Cerebellar nuclear complex (tissue), 1 donor: ENCODE measurements at places on chromosomes 2 and 18.

GRCh38 chr18:22528291-22528690, 110.6 kb upstream of the CTAGE1 start:
- DNase-seq, result no peak

DNA sequence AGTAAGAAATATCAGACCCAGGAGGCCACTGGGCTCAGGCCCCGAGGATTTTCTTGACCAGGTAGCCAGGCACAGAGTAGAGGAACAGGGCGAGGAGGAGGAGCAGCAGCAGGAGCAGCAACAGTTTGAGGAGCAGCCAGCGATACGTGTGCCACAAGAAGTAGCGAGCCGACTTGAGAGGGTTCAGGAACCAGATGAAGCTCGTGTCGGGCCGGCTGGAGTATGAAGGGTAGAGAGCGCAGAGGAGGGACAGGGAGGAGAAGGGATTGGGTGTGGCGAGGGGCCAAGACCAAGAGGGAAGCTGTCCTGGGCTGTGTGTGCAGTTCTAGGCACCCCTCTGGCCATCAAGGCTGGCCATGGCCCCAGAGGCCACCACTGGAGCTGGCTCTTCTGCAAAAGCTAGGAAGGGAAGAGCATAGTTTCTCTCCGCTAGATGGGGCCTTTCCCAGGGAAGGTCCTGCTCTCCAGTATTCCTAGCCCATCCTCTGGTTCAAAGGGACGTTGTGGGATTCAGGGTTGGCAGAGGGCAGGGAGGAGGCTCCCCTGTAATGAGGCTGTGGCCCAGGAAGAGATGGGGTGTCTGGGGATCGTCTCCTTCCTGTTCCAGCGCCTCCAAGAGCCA, 17.8 kb downstream of the OTOF start:
- no peak for DNase-seq

DNA sequence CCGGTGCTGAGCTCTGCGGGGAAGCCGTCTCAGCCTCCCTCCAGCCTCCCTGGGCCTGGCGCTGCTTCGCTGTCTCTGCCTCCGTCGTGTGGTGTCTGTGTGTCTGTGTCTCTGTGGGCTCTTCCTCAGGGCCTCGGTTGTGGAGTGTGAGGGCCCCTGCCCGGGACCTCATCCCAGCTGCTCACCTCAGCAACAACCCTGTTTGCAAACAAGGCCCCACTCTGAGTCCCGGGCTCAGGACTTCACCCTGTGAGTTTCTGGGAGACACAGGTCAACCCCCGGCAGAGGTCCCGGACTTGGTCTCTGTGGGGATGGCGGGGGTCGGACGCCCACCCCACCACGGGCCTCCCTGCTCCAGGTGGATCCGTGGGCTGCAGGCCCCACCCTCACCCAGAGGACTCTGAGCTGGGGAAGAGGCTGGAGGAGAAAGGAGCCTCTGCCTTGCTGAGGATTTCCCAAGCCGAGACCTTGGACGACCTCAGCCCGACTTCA, 127.4 kb upstream of the CTDP1 start:
- no peak for DNase-seq

GRCh38 chr2:157087373-157088002, 170.0 kb upstream of the GALNT5 start:
- no peak for DNase-seq

- no peak for DNase-seq
These were observed 1867.4 kb downstream of the SUCLG1 start for GRCh38 chr2:82591718-82592117.

DNA sequence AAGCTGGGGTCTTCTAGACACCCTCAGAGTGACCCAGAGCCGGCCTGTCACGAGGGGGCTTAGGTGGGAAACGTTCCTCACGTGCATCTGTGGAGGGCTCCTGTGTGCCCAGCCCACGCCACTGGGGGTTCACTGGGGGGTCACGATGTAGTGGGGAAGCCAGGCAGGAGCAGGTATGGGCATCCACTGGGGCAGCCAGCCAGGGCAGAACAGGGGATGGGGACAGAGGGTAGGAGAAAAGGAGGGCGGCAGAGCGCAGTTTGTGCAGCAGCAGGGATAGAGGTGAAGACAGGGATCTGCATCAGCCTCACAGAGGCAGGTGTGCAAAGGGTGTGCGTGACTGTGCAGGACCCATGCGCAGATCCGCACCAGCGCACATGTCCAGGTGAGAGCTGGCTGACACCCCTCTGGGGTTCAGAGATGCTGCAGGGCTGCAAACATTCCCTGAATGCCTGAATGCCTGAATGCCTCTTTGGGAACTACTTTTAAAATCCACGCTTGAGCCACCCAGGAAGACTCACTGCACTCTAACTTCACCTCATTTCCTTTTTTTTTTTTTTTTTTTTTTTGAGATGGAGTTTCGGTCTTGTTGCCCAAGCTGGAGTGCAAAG, 10.0 kb downstream of the PNKD start:
- DNase-seq, result no peak

- DNase-seq, result no peak
These were observed 75.4 kb downstream of the SFXN5 start for GRCh38 chr2:72996117-72996502.

DNA sequence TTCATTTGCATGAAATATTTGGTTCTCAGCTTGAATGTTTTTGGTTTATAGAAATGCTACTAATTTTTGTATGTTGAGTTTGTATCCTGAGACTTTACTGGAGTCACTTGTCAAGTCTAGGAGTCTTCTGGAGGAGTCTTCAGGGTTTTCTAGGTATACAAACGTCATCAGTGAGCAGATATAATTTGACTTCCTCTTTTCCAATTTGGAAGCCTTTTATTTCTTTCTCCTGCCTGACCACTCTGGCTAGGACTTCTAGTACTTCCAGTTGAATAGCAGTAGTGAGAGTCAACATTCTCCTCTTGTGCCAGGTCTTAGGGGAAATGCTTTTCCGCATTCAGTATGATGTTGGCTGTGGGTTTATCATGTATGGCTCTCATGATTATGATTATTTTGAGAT, 55.4 kb upstream of the THUMPD2 start:
- no peak for DNase-seq

GRCh38 chr18:78113940-78114251, 864.2 kb downstream of the GALR1 start:
- no peak for DNase-seq

- no peak for DNase-seq
These were observed 4.2 kb downstream of the STAMBP start for GRCh38 chr2:73832930-73833329.

- no peak for DNase-seq
These were observed 640.2 kb downstream of the RNF144A start for GRCh38 chr2:7557376-7557775.

DNA sequence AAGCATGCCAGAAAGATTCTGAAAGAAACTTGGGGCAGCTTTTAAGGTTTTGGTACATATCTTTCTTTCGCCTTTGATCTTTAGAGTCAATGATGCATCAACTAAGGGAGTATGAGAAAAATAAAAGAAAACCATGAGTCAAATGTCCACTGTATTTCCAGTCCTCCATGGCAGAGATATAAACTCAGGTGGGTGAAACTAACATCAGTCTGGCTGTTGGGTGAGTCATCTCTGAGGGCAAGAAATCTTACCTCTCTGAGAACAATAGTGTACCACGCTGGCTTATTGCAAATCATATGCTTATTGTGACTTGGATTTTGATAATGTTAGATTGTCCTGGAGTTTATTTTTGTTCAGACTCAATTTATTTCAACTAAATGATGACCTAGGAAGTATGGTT, 521.0 kb downstream of the PLCL1 start:
- no peak for DNase-seq

DNA sequence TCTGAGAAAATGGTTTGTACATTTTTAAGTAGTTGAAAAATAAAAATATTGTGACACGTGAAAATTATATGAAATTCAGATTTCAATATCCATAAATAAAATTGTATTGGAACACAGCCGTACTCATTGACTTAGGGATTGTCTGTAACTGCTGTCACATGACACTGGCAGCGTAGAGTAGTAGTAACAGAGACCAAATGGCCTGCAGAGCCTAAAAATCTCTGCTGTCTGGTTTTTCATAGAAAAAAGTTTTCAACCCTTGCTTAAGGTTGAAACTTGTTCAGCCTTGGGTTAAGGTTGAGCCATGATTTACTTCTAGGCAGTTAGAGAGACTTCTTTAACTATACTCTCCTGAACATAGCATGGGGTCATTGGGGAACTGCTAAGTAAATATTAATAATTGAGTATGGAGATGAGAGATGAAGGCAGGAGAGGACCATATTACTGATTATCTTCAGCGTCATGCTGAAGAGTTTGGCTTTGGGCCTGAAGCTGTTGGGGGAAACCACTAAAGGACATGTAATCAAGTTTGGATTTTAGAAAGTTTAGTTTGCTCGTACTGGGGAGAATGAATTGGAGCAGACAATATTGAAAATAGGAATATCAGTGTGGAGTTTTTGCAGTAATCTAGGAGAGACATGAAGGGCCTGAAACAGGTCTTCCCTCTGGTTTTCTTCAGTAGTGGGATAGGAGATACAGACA, 16.2 kb downstream of the EML4 start:
- DNase-seq, result no peak

GRCh38 chr2:8219631-8220355, 462.1 kb upstream of the ID2 start:
- peak; percentile 65 for DNase-seq

DNA sequence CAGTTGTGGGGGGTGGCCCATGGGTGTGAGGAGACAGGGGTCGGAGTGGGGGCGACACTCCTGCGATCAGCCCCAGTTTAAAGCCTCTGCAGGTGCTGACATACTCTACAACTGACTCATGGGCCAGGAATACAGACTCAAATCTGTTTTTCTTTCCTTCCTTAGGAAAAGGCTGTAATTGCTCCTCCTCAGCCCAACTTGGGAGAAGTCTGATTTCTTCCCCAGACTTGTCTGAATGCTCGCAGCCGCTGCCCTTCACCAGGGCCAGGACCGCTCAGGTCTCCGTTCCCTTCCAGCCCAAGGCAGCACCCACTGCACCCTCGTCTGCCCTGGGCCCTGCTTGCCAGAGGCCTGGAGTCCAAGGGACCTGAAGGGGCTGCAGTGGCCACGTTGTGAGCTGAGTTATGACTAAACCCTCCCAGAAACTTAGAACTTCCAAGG, 41.3 kb downstream of the RHOB start:
- DNase-seq, result no peak

DNA sequence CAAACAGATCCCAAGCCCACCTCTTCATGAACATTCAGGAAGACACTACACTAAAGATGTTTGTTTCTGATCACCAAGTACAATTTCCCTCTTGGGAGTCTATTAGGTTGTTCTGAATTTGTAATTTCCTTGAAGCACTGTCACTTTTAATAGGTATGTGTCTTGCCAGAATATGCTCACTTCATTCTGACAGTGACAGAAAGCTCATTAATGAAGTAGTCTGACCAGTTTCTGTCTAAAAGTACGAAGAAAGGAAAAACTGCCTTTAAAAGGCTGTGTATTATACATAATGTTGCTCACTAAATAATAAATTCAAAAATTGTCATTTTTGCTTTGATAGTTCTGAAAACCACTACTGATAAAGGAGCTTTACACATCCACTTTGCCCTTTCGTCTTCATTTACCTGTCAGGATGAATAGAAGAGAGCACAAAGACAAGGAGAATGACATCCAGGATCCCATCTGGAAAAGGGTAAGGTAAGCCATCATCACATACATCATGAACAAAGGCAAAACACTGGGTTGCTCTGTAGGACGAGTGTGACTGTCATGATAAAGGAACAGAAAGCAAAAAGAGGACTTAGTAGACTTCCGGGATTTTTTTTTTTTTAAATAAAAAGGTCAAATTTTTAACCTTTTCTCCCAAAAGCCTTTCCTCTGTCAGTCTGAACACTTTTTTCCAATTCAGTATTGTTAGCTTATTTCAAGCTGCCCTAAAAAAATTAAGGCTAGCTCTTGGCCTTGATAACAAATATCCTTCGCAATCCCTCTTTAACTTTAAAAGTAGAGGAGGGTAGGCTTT, 103.4 kb downstream of the METTL8 start:
- no peak for DNase-seq

DNA sequence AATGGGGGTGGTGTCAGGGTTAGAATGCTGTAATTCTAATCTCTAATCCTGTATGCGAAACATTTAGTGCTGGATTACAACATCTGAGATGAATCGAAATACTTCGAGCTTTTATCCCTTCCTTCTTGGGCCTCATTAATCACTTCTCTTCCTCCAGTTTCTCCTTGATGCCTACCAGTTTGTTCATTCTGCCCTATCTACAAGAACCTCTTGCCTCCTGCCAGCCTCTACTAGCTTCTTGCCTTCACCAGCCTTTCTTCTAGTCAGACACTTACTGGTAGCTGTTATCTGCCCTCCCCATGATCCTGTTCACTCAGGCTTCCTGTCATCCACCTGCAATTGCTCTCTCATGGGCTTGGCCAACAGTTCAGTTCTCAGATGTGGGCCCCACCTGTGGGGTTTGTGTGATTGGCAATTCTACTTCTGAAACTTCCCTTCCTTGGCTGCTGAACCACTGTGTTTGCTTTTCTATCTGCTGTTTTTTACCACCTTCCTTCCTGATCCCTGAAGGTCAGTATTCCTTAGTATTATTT, 15.4 kb upstream of the FARP2 start:
- DNase-seq, result no peak

DNA sequence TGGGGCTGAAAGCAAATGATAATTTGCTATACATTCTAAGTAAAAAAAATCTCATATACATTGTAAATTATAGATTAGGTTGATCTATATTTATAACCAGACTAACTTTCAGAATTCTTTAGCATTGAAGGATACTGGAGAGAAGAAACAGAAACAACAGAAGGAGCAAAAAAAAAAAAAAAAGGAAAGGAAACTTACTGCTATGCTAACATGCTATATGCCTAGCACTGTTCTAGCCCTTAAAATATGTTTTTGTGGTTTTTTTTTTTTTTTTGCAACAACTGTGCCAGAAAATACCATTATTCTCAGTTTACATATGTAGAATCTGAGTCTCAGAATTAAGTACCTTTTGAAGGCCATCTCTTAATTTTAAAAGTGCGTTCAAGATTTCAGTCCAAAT, 204.9 kb upstream of the MC4R start:
- no peak for DNase-seq

DNA sequence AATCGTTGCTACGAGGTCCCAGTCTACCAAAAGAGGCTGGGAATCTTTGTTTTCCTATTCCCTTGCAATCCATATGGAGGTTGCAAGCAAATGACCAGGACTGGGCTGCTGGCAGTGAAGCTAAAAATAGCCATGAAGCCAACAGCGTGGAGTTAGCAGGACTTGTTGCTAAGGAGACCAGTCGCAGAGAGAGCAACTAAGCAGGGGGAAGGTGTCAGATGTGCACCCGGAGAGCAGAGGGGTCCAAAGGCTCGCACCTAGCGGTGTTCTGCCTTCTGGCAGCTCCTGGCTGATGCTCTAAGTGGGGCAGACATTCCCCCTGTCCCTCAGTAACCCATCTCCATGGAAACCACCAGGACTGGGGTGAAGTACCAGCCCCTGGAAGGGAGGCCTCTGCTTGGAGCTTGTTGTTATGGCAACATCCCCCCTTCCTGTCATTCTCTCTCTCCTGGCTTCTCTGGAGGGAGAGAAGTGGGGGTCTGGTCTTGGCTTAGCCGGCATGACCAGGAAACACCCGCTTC, 84.6 kb downstream of the DNMT3A start:
- peak; percentile 37 for DNase-seq

GRCh38 chr2:160474891-160475787, 18.5 kb downstream of the RBMS1 start:
- no peak for DNase-seq

- DNase-seq, result no peak
These were observed 1.7 kb upstream of the PROC start for GRCh38 chr2:127416506-127417001.

- DNase-seq, result no peak
These were observed 377.0 kb downstream of the DCC start for GRCh38 chr18:52716973-52717372.
